ENCODE measurements at places on chromosomes 5 and 9.

DNA sequence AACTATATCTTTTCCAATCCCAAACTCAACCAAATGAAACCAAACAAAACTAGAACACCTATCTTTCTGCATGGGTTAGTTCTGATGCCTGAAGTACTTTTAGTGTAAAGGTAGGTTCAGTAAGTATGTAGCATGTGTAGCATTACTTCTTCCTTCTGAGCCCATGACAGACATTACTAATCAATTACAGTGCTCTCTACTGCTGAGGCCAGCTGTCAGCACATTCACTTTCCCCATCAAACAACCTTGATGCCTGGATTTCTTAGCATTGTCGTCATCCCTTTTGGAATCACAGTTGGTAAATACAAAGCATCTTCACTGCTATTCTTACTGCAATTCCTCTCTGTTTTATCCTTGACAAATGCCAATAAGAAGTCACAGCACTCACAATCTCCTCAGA is 103.2 kb downstream of the PTTG1 start:
- H3K27ac ChIP-seq = no peak overlapping the region
- H3K27me3 ChIP-seq = no peaks in the 10 kb centered on the region
- H3K36me3 ChIP-seq = no peaks in the 10 kb centered on the region
- no peaks in the 10 kb centered on the region for H3K4me1 ChIP-seq

DNA sequence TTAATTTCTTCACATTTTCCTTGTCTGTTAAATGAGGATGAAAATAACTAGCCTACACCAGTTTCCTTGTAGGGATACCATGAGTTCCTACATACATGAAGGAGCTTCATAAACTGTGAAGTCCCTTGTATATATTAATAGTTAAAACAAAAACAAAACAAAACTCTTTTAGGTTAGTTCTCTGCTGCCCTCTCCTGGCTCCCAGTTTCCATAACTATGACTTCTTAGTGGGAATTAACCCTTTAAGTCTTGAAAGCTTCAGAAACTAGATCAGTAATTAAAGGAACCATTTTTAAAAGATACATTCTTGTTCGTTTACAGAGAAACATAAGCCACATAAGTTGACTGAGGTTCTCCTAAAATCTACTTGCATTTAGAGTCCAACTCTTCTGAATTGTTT is 500.0 kb upstream of the C9orf72 start:
- H3K4me3 ChIP-seq = no peak overlapping the region
- H3K27me3 ChIP-seq = no peaks in the 10 kb centered on the region
- no peak for DNase-seq

DNA sequence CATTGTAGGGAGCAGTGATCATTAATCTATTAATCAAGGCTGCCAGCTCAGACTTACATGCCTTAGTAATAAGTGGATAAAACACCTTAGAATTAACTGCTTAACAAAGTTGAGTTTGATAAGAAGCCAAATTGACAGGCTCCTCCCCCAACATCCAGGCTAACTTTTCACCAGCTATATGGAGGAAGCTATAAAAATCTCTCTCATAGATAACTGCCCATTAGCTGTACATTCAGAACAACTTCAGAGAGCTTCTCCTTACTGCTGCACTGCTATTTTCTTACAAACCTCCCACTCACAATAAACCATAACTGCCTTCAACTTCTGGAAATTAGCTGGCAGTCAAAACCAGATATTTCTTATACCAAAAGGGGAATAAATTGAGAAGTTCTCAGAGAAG is 364.1 kb downstream of the PRELID2 start:
- H3K4me1 ChIP-seq = no peaks in the 10 kb centered on the region
- no peaks in the 10 kb centered on the region for H3K27me3 ChIP-seq
- H3K4me3 ChIP-seq = no peak overlapping the region
- DNase-seq = no peak

DNA sequence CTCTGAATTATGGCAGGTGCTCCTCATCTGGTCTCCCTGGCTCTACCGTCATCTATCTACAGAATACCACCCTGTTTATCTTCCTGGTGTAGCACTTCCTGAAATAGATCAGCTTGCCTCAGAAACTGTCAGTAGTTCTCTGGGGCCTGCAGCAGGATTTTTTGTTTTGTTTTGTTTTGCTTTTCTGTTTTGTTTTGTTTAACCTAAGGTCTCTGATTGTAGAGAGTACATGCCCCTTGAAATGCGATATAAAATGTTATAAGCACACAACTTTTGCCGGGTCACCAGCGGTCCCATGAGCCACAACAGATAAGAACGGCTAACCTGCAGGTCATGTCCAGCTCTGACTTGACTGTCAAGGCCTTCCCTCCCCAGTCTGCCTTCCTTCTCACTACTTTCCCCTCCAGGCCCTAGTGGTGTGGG is 26.6 kb upstream of the CREBRF start:
- no peaks in the 10 kb centered on the region for H3K27me3 ChIP-seq
- H3K36me3 ChIP-seq = no peaks in the 10 kb centered on the region
- DNase-seq = no peak
- peaks cover 29% of the 10 kb centered on the region for H3K4me1 ChIP-seq
- H3K27ac ChIP-seq = peak overlapping the region; percentile 72
- H3K4me3 ChIP-seq = no peak overlapping the region

DNA sequence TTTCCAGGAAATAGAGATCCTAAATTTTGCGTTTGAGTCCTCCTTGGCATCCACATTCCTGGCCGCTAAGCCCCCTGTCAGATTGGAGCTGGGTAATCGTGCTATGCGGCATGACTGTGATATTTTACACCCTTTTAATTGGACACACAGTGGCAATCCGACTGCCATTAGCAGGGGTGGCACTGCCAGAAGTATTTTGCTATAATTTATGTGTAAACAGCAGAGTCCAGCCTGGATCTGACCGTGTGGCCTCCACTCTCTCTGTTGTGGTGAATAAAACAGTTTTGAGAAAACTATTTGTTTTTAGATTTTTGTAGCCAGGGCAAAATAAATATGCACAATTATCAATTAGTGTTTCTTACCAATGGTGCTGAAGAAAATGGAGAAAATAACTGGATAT is 281.0 kb upstream of the IRX2 start:
- H3K4me1 ChIP-seq = no peaks in the 10 kb centered on the region
- H3K27me3 ChIP-seq = no peaks in the 10 kb centered on the region
- DNase-seq = no peak
- no peak overlapping the region for H3K27ac ChIP-seq

GRCh38 chr5:152404494-152404893 is 585 bp downstream of the NMUR2 start:
- H3K4me1 ChIP-seq = no peaks in the 10 kb centered on the region
- H3K27ac ChIP-seq = no peak overlapping the region
- no peak for DNase-seq

DNA sequence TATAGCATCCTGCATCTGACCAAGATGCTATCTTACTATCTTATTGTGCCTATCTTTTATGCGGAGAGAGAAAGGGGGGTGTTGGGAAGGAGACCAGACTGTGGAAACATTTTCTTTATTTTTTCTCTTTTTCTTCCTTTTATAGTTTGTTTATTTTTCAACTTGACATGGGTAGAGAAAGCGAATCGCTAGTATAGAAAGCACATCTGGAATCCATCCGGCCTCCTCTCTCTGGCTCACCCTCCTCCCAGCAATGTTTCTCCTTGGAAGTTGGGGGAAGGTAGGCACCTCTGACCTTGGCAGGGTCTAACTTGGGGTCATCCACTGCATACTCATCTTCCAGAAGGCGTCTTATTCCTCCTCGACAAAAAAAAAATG is 3.9 kb downstream of the S1PR3 start:
- peaks cover 3% of the 10 kb centered on the region for H3K27me3 ChIP-seq
- peaks cover 17% of the 10 kb centered on the region for H3K36me3 ChIP-seq
- peak overlapping the region; percentile 80 for H3K4me3 ChIP-seq
